ENCODE measurements at places on chromosomes 3 and 15. TPM values are rescaled to one million over a fixed set of nuclear protein-coding genes. Genes with fewer than 3 reads are reported as not detected.

DNA sequence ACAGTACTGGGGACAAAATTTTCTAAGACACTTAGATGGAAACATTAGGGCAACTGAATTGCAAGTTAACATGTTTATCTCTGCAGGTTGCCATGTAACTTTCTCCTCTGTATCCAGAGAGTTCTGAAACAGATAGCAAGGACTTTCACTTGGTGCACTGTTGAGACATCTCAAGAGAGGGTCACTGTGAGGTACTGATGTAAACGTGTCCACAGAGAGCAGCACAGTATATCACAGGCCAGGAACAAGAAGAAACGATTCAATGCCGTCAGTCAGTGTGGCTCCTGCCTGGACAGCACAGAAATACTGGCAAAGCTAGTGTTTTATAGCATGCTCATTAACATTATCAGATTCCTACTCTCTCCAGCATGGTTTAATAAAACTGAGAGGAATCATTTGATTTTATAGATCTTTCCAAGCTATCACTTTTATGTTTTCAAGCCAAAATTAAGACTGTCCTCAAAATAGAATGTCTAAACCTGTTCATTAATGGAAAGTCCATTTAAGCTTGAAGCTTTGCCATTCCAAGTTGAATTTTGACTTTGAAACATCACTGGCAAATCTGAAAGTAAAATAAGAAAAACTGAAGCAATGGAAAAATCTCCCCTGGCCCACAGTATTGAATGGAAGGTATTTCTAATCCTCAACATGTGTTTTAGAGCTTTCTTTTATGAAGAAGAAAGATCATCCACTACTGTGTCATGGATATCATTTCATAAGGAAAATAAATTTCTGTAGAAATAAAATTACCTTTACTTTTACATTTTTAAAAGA is 102.7 kb downstream of the IMPG2 start:
- no peak for DNase-seq
- H3K27me3 ChIP-seq: no peaks in the 10 kb centered on the region
- no peak overlapping the region for H3K27ac ChIP-seq
- H3K36me3 ChIP-seq: no peaks in the 10 kb centered on the region
- no peaks in the 10 kb centered on the region for H3K4me1 ChIP-seq
- H3K4me3 ChIP-seq: no peak overlapping the region

GRCh38 chr3:84547971-84548970 is 410.5 kb upstream of the CADM2 start:
- no peaks in the 10 kb centered on the region for H3K27me3 ChIP-seq
- no peaks in the 10 kb centered on the region for H3K4me1 ChIP-seq

DNA sequence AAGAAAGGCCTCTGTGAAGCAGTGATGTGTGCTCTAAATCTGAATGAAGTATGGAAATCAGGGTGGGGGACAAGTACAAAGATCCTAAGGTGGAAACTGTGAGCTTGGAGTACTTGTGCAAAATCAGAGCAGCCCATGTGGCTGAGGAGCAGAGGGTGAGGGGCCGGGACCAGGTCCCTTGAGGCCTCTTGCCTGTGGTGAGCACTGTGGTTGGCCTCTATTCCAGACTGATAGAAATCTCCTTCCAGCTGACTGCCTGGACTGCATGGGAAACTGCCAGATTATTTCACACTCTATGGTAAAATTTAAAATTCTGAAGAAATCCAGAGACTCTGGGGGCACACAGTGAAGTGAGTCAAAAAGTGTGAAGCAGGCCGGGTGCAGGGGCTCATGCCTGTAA is 81.4 kb downstream of the TM4SF4 start:
- no peak overlapping the region for H3K4me3 ChIP-seq
- no peaks in the 10 kb centered on the region for H3K27me3 ChIP-seq
- no peaks in the 10 kb centered on the region for H3K4me1 ChIP-seq

DNA sequence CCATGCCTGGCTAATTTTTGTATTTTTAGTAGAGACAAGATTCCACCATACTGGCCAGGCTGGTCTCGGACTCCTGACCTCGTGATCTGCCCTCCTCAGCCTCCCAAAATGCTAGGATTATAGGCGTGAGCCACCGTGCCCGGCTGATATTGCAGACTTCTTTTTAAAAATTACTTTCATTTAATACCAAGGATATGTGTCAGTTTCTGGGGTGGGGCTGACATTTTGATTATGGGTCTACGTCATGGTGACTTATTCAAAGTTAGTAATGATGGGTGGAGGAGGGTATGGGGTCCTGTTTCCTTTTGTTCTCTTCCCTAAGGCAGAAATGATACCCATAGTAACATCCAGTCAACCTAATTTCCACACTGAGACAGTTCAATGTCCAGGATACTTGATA is 34.7 kb downstream of the GBE1 start:
- H3K4me3 ChIP-seq: no peak overlapping the region
- no peak for DNase-seq
- H3K27me3 ChIP-seq: no peaks in the 10 kb centered on the region
- no peaks in the 10 kb centered on the region for H3K36me3 ChIP-seq
- H3K27ac ChIP-seq: no peak overlapping the region

GRCh38 chr3:15527031-15527459 is 5.5 kb upstream of the COLQ start:
- H3K4me3 ChIP-seq: no peak overlapping the region
- no peaks in the 10 kb centered on the region for H3K4me1 ChIP-seq
- H3K27me3 ChIP-seq: no peaks in the 10 kb centered on the region
- no peak for DNase-seq
- H3K36me3 ChIP-seq: no peaks in the 10 kb centered on the region

The THPO gene
- total RNA-seq: 1.6 TPM

DNA sequence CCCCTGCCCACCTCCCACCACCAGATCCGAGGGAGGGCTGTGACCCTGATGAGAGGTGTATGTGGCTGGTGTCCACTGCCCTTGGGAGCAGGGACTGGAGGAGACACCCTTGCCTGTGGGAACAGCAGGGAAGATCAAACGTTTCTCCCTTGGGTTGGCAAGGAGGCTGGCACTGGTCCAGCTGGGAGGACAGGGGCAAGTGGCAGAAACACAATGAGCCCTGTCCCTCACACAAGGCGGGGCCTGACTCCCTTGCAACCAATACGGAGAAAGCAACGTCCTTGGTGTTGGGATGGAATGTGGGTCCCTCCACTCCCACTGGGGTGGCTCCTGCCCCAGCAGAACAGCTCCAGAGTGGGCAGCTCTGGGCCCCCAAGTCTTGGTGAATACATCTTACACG is 5.2 kb downstream of the HYAL2 start:
- no peak overlapping the region for H3K4me3 ChIP-seq
- H3K27me3 ChIP-seq: no peaks in the 10 kb centered on the region

The OXSR1 gene
- total RNA-seq: 39.3 TPM

DNA sequence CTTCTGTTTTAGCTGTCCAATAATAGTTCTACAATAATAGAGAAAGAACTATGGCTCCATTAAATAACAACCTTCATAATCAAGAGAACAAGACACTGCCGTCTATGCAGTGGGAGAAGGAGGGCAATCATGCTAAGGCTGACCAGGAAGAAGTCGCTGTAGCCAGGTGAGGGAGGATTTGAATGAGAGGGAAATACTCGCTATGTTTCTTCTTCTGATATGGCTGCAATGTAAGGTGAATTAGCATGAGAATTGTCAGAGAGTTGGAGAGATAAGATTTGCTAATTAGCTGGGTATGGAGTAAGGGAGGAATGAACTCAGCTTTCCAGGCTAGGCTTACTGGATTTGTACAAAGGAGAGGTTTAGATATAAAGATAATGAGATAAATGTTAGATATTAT is 555.4 kb upstream of the ZNF385D start:
- no peak overlapping the region for H3K27ac ChIP-seq
- H3K4me1 ChIP-seq: no peaks in the 10 kb centered on the region
- no peak for DNase-seq
- H3K4me3 ChIP-seq: no peak overlapping the region
- H3K27me3 ChIP-seq: no peaks in the 10 kb centered on the region

The TRAK1 gene
- total RNA-seq: 33.3 TPM

DNA sequence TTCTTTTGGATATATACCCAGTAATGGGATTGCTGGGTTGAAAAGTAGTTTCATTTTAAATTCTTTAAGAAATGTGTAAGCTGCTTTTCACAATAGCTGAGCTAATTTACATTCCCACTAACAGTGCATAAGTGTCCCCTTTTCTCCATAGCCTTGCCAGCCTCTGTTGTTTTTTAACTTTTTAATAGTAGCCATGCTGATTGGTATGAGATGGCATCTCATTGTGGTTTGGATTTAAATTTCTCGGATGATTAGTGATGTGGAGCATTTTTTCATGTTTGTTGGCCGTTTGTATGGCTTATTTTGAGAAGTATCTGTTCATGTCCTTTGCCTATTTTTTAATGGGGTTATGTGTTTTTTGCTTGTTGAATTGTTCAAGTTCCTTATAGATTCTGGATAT is 444.3 kb upstream of the ATP11B start:
- no peaks in the 10 kb centered on the region for H3K27me3 ChIP-seq
- DNase-seq: no peak
- no peak overlapping the region for H3K4me3 ChIP-seq
- no peaks in the 10 kb centered on the region for H3K4me1 ChIP-seq
- no peak overlapping the region for H3K27ac ChIP-seq
- H3K36me3 ChIP-seq: no peaks in the 10 kb centered on the region

The ZNF385D gene
- total RNA-seq: not detected

DNA sequence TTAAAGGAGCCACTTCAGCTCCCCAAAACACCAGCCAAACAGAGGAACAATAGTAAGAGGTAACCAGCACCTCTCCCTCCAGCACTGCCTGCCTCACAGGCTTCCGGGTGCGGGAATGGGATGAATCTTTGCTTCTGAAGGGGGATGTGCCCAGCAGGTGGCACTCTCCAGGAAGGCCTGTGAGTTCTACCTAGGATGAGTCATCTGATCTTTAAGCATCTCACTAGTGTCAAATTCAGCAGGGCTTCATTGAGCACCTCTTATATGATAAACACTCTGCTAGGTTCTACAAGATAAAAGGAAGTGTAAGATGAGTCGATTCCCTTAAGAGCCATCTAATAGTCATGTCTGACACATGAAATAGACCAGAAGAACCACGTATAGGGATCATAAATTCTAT is 237.4 kb upstream of the UMPS start:
- no peak overlapping the region for H3K27ac ChIP-seq
- peak; percentile 68 for DNase-seq
- H3K4me3 ChIP-seq: no peak overlapping the region
- H3K36me3 ChIP-seq: no peaks in the 10 kb centered on the region

- H3K36me3 ChIP-seq: peaks cover 3% of the 10 kb centered on the region
- no peaks in the 10 kb centered on the region for H3K4me1 ChIP-seq
- no peaks in the 10 kb centered on the region for H3K27me3 ChIP-seq
- no peak overlapping the region for H3K27ac ChIP-seq
- no peak overlapping the region for H3K4me3 ChIP-seq
Observed at GRCh38 chr15:78925076-78925624, 19.7 kb downstream of the CTSH start.

The TEX55 gene
- total RNA-seq: not detected

- H3K27ac ChIP-seq: no peak overlapping the region
- H3K36me3 ChIP-seq: no peaks in the 10 kb centered on the region
- DNase-seq: no peak
- H3K27me3 ChIP-seq: no peaks in the 10 kb centered on the region
- H3K4me1 ChIP-seq: no peaks in the 10 kb centered on the region
Observed at GRCh38 chr3:155960060-155960459, 89.6 kb downstream of the GMPS start.

DNA sequence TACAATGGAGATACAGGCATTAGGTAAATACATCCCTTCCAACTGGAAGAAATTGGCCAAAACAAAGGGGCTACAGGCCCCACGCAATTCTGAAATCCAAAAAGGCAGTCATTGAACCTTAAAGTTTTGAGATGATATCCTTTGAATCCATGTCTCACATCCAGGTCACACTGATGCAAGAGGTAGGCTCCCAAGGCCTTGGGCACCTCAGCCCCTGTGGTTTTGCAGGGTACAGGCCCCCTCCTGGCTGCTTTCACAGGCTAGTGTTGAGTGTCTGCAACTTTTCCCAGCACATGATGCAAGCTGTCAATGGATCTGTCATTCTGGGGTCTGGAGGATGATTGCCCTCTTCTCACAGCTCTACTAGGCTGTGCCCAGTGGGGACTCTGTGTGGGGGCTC is 766.7 kb downstream of the ZBBX start:
- H3K36me3 ChIP-seq: no peaks in the 10 kb centered on the region
- no peaks in the 10 kb centered on the region for H3K27me3 ChIP-seq
- H3K27ac ChIP-seq: no peak overlapping the region

DNA sequence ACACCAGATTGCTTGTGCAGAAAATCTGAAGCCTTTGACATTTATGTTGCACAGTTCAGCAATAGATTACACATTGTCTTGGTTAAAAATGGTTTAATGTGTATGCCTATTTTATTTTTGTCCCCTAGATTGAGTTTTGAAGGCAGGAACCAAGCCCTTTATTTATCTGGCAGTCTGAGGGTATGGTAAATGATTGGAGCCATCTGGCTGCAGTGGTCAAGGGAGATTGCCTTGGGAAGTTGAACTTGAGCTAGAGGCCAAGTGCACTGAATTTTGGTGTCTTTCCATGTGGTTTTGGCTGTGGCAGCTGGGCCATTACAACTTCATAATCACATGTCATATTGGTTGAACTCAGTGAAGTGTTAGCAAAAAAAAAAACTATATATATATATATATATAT is 248.7 kb upstream of the C2CD4B start:
- DNase-seq: no peak
- no peaks in the 10 kb centered on the region for H3K27me3 ChIP-seq
- peaks cover 59% of the 10 kb centered on the region for H3K4me1 ChIP-seq
- H3K4me3 ChIP-seq: no peak overlapping the region
- H3K36me3 ChIP-seq: no peaks in the 10 kb centered on the region

DNA sequence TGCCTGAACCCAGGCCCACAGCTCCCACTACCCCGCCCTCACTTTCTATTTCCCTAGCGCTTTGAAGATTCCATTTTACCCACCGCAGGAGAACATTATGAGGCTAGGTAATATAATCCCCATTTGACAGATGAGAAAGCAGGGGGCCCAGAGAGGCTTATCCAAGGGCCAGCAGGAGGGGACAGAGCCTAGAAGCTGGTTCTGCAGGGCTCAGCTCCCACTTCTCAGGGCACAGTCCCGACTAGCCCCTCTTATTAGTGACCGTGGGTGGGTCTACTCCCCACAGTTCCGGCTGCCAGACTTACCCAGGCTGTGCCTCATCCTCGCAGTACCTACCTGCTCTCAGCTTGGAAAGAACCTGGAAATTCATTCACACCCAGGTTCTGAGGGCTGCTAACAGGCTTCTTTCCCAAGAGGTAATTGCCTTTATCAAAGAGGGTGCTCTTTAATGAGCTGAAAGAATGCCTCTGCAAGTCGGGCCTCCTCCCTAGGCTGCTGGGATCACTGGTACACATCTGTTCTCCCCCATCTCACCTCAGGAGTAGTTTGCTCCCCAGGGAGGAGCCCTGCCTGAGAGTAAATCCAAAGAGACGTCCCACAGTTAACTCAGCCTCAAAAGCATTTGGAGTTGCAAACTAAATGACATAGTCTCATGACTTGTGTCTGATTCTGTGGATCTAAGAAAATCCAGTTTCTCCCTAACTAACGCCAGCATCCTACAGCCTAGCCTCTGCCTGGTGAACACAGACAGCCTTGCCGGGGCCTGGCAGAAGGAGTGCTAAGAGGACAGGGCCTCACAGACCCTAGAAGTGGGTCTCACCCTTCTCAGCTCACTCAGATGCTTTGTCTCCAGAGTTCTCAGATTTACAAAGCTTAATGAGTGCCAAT is 125.0 kb downstream of the CHSY1 start:
- H3K4me3 ChIP-seq: no peak overlapping the region
- no peak for DNase-seq
- H3K36me3 ChIP-seq: no peaks in the 10 kb centered on the region

Measured in Caco-2 (cell line).